ENCODE measurements at places on chromosomes 7 and 10.

- H3K27me3 ChIP-seq: no peaks in the 10 kb centered on the region
- H3K36me3 ChIP-seq: no peaks in the 10 kb centered on the region
- no peak overlapping the region for H3K4me3 ChIP-seq
- H3K4me1 ChIP-seq: no peaks in the 10 kb centered on the region
Observed at GRCh38 chr10:71287456-71287855, 31.6 kb upstream of the SLC29A3 start.

DNA sequence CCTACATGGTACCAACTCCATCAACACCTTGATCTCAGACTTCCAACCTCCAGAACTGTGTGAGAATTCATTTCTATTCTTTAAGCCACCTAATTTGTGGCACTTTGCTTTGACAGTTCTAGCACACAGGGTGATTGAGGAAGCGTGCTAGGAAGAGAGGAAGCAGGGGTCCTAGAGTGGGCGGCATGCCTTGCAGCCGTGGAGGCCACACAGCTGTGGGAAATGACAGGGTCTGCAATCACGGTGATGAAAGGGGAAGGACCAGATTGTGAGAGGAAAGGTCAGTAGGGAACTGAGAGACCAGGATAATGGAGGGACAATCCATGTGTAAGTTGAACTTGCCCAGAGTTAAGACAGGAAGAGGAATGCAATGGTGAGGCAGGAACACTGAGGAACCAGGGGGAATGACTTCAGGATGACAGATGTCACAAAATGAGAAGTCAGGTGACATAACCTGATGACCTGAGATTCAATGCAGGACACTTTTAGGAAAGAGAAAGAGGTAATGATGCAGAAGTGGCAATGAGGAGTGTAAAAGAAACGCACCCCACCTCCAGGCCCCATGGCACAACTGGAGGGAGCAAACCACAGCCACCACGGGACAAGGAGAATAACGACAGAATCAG is 87.3 kb upstream of the PIK3CG start:
- no peak overlapping the region for H3K27ac ChIP-seq
- H3K4me3 ChIP-seq: no peak overlapping the region
- no peaks in the 10 kb centered on the region for H3K4me1 ChIP-seq
- H3K27me3 ChIP-seq: no peaks in the 10 kb centered on the region
- no peaks in the 10 kb centered on the region for H3K36me3 ChIP-seq

- no peaks in the 10 kb centered on the region for H3K4me1 ChIP-seq
- H3K36me3 ChIP-seq: no peaks in the 10 kb centered on the region
- DNase-seq: no peak
- no peak overlapping the region for H3K4me3 ChIP-seq
Observed at GRCh38 chr10:52146766-52147165, 167.3 kb upstream of the DKK1 start.

DNA sequence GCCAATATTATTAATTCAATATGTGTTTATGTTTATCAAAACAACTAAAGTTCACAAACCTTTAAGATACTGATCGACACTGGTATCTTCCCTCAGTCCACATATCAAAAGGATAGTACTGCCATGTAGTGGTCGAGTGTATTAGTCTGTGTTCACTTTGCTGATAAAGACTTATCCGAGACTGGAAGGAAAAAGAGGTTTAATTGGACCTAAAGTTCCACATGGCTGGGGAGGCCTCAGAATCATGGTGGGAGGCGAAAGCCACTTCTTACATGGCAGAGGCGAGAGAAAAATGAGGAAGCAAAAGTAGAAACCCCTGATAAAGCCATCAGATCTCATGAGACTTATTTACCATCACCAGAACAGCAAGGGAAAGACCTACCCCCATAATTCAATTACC is 325.4 kb upstream of the PHF14 start:
- H3K36me3 ChIP-seq: no peaks in the 10 kb centered on the region
- no peaks in the 10 kb centered on the region for H3K27me3 ChIP-seq
- H3K4me1 ChIP-seq: no peaks in the 10 kb centered on the region
- H3K27ac ChIP-seq: no peak overlapping the region

DNA sequence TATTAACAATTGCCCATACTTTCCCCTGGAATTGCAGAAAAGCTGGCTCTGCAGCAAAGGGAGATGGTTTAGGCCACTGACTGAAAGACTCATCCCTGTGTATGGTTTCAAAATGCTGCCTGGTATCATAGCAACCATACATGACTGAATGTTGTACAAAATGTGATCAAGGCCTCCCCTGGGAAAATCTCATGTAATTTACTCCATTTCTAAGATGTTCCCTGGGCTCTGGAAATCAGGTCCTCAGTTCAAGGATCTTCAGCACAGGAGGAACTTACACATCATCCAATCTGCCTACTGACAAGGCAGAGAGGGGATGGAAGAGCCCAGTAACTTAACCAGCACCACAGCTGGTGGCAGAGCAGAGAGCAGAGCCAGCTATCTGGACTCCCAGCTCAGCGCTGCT is 111.8 kb downstream of the JAZF1 start:
- H3K4me1 ChIP-seq: peaks cover 12% of the 10 kb centered on the region
- no peaks in the 10 kb centered on the region for H3K36me3 ChIP-seq
- DNase-seq: no peak

GRCh38 chr7:131425992-131426391 is 98.3 kb downstream of the MKLN1 start:
- no peak overlapping the region for H3K27ac ChIP-seq
- no peak for DNase-seq
- peaks cover 25% of the 10 kb centered on the region for H3K36me3 ChIP-seq
- H3K4me3 ChIP-seq: no peak overlapping the region

GRCh38 chr7:147524726-147525250 is 1065.8 kb upstream of the C7orf33 start:
- H3K36me3 ChIP-seq: no peaks in the 10 kb centered on the region
- H3K4me3 ChIP-seq: no peak overlapping the region
- H3K4me1 ChIP-seq: no peaks in the 10 kb centered on the region
- no peak overlapping the region for H3K27ac ChIP-seq
- H3K27me3 ChIP-seq: no peaks in the 10 kb centered on the region
- no peak for DNase-seq

DNA sequence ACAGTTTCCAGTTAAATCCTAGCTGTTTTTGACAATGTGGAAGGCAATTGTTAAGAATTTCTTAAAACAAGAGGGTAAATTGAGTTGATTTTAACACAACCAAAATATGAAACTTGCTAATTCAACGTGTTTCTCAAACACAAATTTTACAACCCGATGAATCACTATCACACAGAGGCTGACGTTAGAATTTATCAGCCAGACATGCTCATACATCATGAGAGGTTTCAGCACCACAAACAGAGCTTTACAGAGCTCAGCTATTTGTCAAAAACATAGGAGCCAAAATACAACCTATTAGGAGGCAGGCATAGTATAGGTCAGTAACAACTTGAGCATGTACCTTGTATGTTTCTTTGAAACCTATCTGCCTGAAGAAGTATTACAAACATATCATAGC is 36.1 kb downstream of the LRRN3 start:
- no peaks in the 10 kb centered on the region for H3K4me1 ChIP-seq
- H3K27me3 ChIP-seq: no peaks in the 10 kb centered on the region
- no peak overlapping the region for H3K27ac ChIP-seq
- DNase-seq: no peak
- H3K4me3 ChIP-seq: no peak overlapping the region

DNA sequence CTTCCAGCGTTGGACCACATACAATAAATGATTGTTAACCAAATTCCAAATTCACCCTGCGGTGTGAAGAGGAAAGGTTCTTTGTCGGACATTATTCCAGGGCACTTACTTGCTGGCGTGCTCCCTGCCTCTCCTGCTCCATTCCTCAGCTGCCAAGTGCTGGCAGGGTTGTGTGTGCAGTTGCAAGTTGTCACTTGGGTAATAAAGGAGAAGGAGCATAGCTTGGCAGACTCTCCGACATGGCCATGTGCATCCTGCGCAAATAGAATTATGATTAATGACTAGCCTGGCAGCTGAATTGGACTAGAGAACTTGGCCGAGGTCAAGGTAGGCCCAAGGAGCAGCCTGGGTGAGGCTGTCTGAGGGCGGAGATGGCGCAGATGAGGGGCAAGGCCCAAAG is 92.3 kb upstream of the ELMO1 start:
- no peaks in the 10 kb centered on the region for H3K36me3 ChIP-seq
- no peak overlapping the region for H3K4me3 ChIP-seq
- DNase-seq: no peak
- no peaks in the 10 kb centered on the region for H3K27me3 ChIP-seq
- no peak overlapping the region for H3K27ac ChIP-seq

GRCh38 chr7:29231671-29232232 is 37.2 kb downstream of the CHN2 start:
- H3K27ac ChIP-seq: no peak overlapping the region
- H3K27me3 ChIP-seq: no peaks in the 10 kb centered on the region
- no peak for DNase-seq
- H3K4me1 ChIP-seq: no peaks in the 10 kb centered on the region
- no peaks in the 10 kb centered on the region for H3K36me3 ChIP-seq

- no peak overlapping the region for H3K27ac ChIP-seq
- H3K36me3 ChIP-seq: no peaks in the 10 kb centered on the region
- no peaks in the 10 kb centered on the region for H3K4me1 ChIP-seq
- no peak for DNase-seq
- no peaks in the 10 kb centered on the region for H3K27me3 ChIP-seq
Observed at GRCh38 chr7:128215281-128215680, 25.8 kb upstream of the LEP start.

DNA sequence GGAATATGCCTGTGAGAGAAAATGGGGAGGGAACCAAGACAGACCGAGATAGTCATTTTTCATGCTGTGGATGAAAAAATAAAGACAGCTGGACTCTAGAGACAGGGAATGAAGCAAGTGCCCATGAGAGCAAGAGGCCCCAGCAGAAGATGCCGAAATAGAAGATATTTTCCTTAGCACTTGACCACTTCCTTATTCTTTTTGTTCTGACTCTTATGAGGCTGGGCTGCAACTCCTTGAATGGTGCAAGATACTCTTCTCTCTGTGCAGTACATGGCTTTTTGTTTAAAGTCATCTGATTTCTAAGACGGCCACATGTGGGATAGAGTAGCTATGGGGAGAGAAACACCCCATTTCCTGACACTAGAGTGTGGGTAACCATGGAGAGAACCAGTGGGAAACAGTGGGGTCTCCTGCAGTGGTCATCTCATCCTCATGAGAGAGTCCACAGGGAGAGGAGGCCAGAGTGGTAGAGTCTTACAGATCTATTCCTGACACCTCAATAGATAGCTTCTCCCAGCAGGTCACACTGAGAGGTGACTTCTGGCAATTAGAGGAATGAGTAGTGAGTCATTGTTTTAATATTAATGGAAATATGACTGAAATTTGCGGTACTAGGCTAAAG is 18.0 kb upstream of the VCL start:
- no peak overlapping the region for H3K27ac ChIP-seq
- DNase-seq: no peak
- no peaks in the 10 kb centered on the region for H3K36me3 ChIP-seq
- H3K4me1 ChIP-seq: peaks cover 23% of the 10 kb centered on the region

DNA sequence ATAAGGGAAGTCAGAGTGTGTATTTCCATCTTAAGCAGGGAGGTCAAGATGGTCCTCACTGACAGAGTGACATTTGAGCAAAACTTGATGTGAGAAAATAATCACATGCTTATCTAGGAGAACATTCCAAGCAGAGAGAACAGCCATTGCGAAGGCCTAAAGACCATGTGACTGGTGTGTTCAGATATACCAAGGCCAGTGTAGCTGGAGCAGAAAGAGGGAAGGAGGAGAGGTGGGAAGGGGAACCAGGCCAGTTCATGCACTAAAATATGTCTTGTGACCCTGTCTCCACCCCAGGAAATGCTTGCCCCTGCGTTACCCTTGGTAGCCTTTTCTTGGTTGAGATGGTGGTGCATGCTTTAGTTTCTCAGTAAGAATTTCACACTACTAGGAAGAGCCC is 77.4 kb downstream of the CACNB2 start:
- H3K4me3 ChIP-seq: no peak overlapping the region
- DNase-seq: no peak
- H3K4me1 ChIP-seq: no peaks in the 10 kb centered on the region
- no peak overlapping the region for H3K27ac ChIP-seq

GRCh38 chr10:58282615-58283014 is 13.7 kb downstream of the CISD1 start:
- no peaks in the 10 kb centered on the region for H3K4me1 ChIP-seq
- no peak overlapping the region for H3K4me3 ChIP-seq
- H3K27me3 ChIP-seq: no peaks in the 10 kb centered on the region
- DNase-seq: no peak
- peak overlapping the region; percentile 15 for H3K27ac ChIP-seq
- peaks cover 5% of the 10 kb centered on the region for H3K36me3 ChIP-seq
